ENCODE measurements at places on chromosomes 5 and 9.

- DNase-seq, result no peak
Observed at GRCh38 chr9:27183701-27184100, 74.7 kb downstream of the TEK start.

- DNase-seq, result no peak
Observed at GRCh38 chr5:999032-999501, 9.5 kb upstream of the NKD2 start.

- no peak for DNase-seq
Observed at GRCh38 chr5:7902201-7902600, 33.3 kb downstream of the MTRR start.

- no peak for DNase-seq
Observed at GRCh38 chr5:158691631-158692255, 408.0 kb downstream of the EBF1 start.

GRCh38 chr5:41641621-41642020, 131.2 kb upstream of the PLCXD3 start:
- no peak for DNase-seq

GRCh38 chr5:59164041-59164830, 581.4 kb downstream of the RAB3C start:
- DNase-seq, result no peak

GRCh38 chr5:64458948-64459347, 46.9 kb upstream of the RGS7BP start:
- no peak for DNase-seq

GRCh38 chr9:4936277-4936676, 48.8 kb upstream of the JAK2 start:
- no peak for DNase-seq

- no peak for DNase-seq
Observed at GRCh38 chr9:16611001-16611400, 259.5 kb downstream of the BNC2 start.

DNA sequence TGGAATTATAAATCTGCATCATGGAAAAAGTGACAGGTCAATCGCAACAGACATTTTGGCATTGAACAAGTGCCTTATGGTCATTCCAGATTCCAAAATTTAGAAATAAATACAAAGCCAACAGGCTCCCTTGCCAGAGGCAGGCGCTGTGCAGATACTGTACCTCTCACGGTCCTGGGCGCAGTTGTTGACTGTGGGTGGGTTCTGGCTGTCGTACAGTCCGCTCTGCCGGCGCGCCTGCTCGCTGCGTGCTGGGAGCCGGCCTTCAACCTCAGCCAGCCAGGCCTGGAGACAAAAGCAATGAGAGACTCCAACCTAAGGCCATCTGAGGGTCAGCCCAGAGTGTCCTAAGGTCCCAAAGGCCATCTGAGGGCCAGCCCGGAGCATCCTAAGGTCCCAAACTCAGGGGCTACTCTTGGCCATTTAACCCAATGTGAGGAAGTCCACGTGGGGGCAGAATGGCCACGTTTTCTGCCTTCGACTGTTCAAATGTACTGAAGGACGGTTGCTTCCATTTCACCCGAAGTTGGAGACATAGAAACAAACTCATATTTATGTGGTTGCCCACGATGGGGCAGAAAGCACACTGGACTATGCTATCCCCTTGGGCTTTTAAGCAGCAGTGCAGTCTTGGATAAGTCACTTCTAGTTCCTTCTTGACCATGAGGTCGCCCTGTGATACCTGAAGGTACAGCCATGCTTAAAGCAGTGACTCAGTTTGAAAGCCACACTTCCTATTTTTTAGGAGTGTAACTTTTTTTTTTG, 65.2 kb downstream of the USP20 start:
- DNase-seq, result no peak

DNA sequence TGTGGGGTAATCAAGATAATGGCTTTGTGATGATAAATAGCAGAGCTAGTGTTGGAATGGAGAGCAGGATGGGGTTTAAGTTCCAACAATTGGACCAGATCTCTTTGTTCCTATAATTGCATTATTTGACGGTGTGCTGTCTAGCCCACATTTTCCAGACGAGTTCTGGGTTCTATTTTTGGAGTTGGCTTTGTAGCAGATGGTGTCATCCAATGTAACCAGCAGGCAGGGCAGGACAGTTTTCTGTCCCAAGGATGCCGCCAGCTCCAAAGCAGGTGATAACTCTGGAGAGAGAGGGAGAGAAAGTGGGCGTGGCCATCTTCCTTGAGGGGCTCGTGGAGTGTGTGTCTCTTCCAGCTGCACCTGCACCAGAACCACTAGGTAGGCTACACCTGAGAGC, 251.3 kb downstream of the KIF4B start:
- no peak for DNase-seq

DNA sequence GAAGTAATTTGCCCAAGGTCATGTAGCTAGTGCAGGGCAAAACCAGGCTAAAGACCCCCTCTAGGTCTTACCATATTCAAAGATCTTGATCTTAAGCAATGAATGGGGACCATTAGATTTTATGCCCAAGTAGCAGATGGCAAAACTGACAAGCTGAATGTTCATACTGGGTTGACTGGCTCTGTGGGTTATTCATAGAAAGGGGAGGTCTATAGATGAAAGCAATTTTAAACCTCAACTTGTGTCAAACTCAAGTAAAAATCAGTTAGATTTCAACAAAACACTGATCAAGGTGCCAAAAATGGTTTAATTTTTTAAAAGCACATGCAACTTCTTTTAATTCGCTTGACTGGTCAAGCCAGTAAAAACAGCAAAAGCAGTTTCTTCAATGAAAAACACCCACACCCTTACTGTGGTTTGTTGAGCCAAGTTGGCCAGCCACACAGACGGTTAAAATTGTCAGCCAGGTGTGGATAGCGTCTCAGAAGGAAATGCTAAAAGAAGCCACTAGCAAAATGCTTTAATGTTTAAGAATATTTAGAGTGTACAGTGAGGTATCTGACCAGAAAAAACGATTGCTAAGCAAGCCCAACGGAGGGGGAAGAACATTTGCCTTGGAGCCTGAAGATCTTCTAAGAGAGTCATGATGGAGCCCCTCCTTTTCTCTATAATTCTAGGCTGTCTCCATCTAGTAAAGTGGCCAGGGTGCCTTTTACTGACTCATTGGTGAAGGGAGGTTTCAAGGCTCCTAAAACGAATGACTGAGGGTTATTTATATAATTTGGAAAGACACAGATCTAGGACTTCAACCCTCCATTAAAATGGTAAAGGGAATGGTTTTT, 539.6 kb upstream of the CLINT1 start:
- DNase-seq, result no peak

Measured in NCI-H1436 (cell line).